ENCODE measurements at places on chromosomes 1 and 21.
A peak's percentile ranks its signal among the peaks of the same experiment; 100 is the strongest.

GRCh38 chr1:94490556-94490955 is 51.0 kb downstream of the F3 start:
- DNase-seq: no peak

DNA sequence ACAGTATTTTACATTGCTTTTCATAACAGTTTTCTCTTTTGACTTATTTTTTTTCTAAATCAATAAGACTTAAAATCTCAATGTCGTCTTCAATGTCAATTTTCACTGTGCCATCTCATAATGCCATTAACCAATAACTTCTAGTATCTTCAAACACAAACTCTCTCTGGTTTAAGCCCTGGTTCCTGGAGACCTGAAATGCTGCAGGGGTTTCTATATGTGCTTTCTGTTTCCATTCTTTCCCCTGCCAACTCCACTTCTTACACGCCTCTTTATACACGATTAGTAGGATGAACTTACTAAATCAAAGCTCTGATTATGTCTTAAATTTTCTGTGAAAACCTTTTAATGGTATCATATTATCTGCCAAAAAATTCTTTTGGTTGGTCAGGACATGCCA is 191.4 kb downstream of the AMY1C start:
- DNase-seq: no peak

DNA sequence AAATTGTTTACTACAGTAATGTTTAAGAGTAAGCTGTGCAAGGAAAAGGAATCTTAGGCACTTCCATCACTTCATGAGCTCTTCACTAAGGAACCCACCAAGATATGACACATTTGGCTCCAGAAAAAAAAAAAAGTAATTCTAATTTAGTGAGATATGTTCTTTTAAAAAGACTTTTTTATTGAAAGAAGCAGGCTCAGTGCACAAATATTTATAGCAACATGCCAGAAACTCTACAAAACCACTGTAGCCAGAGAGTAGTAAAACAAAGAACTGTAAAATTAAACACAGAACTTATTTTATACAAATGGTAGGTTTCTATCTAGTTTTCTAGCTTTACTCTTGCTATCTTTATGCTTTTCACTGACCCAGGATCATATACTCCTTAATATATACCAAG is 434.6 kb upstream of the ADGRL2 start:
- no peak for DNase-seq

GRCh38 chr1:165576536-165576935 is 32.7 kb downstream of the LRRC52 start:
- no peak for DNase-seq

DNA sequence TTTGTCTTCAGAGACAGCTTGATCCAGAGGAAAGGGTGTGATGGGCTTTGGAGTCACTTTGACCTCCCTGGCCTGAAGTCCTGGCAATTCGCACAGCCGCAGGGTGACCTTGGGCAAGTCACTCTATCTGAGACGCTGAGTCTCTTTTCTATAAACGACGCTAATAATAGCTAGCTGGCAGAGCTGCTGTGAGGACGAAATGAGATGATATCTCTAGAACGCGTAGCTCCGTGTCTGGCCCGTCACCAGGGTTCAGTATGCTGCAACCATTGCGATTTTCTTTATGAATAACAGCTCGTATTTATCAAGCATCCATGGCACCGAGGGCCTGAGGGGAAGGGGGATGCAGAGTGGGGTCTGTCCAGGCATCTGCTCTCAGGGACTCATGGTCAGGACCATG is 58.7 kb downstream of the IGSF21 start:
- DNase-seq: no peak

DNA sequence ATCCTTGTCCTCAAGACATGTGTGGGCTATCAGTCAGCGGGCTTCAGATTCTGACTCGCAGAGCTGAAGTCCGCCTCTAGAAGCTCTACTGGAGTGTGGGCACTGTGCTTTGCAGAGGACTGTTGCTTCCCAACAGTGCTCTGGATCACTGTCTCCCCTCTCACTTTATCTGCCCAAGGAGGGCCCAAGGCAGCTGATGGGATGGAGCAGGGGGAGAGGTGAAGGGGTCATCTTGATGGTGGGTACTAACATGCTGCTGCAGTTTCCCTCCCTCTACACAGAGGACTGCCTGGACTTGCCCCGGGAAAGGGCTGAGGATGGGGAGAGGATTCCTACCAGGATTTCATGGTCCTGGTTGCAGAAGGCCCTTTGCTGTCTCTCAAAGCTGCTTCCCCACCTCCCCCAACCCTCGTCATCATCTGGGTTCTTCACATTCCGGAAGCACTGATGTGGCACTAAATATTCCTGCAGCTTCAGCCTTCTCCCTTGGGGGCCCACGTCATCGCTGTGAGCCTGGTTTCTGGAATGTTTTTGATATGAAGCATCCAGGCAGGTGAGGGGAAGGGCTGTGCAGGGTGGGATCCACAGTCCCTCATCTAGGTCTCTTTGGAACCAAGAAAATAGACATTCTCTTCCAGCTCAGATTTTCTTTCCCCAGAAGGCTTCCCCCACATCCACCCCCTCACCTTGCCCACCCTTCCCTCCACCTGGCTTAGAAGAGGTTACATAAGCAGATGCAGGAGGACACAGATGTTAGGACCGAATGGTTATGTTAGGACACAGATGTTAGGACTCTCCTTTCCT is 23.2 kb downstream of the NUAK2 start:
- DNase-seq: peak; percentile 70

DNA sequence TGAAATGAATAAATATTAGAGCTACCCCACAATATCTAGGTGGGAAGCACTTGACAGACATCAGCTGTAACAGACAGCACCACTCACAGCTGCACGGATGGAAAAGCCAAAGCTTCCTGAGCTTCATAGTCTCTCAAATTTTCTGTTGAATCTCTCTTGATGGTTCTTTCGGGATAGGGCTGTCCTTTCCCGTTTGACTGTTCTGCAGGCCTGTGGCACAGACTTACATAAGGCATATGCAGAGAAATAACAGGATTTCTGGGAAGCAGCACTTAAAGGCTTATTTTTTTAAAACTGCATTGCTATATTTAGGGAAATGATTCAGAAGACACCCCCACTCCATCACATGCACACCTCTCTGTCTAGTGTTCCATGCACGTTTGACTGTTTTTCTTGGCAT is 77.5 kb downstream of the ZNF648 start:
- no peak for DNase-seq

DNA sequence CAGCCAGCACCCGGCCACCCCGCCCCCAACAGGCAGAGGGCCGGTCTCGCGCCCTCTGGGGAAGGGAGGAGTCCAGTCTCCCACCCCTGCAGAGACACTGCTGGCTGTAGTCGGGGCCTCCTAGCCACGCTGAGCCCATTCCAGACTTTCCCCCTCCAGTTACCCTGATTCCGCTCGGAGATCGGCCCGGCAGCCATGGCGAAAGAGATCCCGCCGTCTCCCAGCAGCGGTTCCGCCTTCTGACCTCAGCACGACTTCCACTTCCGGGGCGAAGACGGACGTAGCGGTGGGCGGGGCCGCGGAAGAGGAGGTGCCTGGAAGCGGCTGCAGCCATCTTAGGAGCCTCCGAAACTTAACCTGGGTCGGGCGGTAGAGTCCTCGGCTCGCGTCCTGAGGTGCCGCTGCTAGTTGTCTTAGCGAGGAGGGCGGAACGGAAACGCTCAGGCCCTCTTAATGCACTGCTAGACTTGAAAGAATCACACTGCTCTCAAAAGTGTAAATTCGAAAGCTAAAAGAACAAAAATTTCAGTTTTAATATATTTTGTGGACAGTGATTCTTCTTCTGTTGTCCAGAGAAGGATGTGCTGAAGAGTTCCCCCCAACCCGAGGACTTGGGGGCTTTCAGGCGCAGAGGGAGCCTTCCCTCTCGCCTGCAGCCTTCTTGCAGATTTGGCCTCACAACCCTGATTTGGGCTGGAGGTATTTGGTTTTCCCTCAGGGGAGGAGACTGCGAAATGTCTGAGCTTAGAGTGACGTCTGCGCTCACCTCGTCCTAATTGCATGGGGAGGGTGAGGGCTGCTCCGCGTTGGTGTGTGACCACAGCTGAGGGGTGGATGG is at the start of gene SF3B4:
Gene SF3B4, minus strand, starts transcription at position 241 of the 838 bp plus-strand sequence. Its CDS starts 44 bp downstream, at position 197.
- peak; percentile 96 for DNase-seq

DNA sequence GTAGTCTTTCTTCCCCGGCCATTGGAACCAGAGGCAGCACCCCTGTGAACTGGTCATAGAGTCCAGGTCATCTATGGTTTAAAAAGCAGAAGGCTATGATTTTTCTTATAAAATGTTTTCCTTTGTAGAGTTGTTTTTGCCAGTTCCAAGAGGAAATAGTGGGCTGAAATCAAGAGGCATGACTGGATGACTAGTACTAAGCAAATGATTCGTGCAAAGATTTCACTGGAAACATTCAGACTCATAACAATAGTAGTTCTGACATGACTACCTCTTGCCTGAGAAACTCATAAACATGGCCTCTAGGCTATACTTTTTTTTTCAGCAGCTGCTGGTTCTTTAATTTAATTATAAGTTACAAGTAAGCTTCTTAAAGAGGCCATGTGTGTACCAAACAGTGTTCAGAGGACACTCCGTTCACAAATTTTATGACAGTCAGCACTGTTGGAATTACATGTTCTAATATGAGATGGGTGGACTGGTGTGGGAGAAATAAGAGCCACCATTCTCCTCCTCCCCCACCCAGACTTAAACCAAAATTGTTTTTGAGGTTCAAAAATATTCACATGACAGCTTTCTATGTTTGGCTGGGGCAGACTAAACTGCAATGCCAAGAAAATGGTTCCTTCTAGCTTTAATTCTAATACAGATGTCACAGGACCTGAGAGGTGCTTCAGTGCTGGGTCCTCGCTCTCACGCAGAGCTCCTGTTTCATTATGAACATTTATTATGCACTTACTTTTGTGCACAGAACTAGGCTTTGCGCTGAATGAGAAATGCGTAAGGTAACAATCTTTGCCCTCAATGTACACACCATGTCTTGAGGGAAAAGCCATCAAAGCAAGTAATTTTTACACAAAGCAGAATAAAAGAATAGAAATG is 147.5 kb downstream of the ZC3H11B start:
- DNase-seq: no peak

GRCh38 chr1:92907949-92908684 is 53.1 kb downstream of the DIPK1A start:
- DNase-seq: no peak

GRCh38 chr1:56881417-56881816 is 26.8 kb downstream of the C8A start:
- no peak for DNase-seq

- DNase-seq: no peak
These were observed 147.8 kb upstream of the CD34 start for GRCh38 chr1:208058756-208059155.

GRCh38 chr1:37149296-37149695 is 115.0 kb upstream of the GRIK3 start:
- peak; percentile 12 for DNase-seq

DNA sequence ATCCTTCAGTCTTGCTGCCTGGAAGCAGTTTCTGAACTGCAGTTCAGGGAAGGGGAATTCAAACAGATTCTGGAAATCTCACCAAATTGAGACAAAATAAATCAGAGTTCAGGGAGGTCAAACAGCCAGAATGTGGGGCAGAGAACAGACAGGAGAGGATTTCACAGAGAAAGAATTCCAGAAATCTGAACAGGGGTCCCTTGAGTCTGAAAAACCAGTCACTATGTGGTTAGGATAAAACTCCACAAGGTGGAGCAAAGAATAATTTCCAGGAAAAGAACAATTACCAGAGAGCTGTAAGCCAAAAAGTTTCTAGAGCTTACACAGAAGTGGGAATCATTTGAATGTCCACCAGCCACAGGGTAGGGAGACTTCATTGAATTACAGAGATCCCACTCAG is 84.7 kb downstream of the URB2 start:
- DNase-seq: no peak

DNA sequence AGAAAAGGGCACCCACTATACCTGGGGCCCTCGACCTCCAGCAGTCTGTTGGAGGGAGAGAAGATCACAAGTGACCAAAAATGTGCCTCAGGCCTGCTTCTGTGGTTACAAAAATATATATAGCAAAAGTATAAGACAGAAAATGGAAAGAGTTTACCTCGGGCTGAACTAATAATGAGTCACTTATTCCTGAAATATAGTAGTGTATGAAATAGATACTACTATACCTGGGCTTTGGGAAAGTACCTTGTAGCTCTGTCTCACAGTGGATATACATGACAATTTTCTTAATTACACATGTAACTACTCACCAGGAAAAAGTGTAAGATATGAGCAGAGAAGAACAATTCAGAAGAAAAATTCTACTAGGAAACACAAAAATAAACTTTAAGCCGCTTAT is 7.3 kb upstream of the APCS start:
- no peak for DNase-seq

DNA sequence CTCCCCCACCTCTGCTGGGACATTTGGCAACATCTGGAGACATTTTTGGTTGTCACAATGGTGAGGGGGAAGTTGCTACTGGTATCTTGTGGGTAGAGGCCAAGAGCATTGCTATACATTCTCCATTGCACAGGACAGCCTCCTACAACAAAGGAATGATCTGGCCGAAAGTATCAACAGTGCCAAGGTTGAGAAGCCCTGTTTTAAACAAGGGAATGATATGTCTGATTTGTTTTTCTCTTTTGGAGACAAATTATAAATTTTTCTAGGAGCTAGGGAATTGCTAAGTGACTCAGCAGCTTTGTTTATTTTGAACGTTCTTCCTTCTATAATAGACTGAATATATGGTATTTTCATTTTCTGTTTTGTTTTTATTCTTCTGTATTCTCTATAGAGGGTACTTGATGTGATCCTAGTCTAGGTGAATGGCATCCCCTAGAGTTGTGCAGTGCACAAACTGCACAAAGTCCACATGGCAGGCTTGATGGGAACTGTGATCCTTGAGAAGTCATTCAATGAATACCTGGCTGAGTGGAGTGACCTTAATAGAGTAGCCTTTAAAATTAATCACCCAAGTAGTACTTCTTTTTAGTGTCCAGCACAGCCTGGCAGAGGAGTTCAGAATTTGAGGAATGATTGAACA is 288.6 kb upstream of the USP24 start:
- DNase-seq: no peak

- DNase-seq: no peak
These were observed 112.4 kb upstream of the ATP1A1 start for GRCh38 chr1:116260621-116261020.

DNA sequence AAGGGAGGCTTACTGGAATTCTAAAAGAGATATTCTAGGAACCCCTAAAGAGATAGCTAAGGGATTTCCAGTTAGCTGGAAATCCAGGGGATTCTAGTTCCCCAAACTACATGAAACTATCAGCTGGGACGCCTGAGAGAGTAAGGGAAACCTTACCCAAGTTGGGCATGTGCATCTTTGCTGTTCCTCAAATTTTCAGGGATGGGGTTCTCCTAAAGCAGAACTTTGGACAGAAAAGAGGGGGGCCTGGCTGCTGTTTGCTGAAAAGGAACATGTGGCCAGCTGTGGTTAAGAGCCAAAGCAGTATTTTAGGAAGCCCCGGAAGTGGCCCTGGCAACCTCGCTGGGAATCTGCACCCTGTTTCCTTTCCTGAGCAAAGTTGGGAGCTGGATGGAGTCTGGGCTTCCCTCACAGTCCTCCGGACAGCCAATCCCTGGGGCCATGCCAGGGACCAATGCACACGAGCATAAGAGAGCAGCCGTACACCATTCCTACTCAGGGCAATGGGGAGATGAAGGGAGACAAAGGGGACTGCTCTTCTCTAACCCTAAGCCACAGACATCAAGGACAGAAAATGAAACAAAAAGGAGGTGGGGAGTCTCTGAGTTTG is 154.3 kb downstream of the PLXNA2 start:
- DNase-seq: no peak

All from body of pancreas (tissue), 4 donors.